Activated T-cell treated with anti-CD3 and anti-CD28 coated beads for 24 hours (primary cell): ENCODE measurements at places on chromosomes 11 and 22.

DNA sequence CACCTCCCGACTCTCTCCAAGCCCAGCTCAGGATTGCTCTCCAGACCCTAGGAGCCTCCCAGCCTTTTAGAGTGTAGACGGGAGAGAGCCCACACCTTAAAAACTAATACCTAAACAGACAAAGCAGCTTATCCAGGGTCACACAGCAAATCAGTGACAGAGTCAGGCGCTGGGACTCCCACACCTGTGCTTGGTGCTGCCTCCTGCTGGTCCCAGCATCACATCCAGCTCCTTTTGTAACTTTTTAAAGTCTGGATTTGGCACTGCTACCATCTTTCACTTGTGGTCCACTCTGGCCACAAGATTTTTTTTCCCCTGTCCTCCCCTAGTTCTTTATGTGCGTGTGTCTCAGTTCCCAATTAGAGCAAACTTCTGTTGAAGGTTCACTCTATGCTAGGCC, 4.7 kb downstream of the ANO1 start:
- DNase-seq, result no peak

DNA sequence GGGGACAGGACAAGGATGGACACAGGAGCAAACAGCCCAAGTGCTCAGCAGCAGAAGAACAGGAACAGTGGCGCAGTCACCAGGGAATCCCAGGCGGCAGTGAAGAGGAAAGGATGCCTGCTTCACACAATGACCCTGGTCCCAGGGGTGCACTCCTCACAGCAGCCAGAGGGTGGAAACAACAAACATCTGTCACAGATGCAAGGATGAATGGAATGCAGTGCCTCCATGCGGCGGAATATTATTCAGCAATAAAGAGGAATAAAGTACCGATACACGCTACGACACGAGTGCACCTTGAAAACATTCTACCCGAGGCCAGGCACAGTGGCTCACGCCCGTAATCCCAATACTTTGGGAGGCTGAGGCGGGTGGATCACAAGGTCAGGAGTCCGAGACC, 12.7 kb downstream of the CSNK1E start:
- DNase-seq, result no peak

- DNase-seq, result no peak
Measured at GRCh38 chr22:47409539-47410275, 647.3 kb downstream of the TBC1D22A start.

GRCh38 chr22:26602127-26602526, 12.2 kb upstream of the TPST2 start:
- DNase-seq, result no peak

DNA sequence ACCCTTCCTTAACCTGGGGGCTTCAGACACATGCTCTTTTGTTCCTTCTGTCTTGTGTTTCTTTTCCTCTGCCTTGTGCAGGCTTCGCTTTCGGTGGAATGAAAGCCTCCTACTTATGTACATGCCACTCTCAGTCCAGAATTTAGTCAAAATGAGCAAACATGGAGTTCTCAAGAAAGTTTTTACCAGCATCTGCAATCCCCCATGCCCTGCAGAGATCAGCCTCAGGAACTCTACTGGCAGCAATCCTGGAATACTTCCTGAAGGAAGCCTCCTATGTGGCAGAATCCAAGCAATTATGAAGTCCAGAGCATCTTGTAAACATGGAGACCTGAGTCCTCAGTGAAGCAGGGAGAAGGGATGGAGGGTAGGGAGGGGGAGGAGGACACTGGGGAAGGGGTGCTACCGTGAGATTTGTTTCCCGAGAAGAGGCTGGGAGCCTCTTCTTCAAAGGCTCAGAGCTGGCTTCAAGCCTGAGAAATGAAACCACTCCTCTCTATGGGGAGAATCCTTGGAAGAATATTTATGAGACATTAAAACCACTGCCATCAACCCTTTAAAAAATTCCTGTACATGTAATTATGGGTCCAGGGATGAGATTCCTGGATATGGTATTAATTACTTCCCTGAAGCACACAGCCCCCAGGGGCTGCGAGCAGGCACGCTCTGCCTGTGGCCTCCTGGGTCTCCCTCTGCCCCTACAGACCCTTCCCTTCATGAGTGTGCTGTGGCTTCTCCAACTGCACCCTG, 58.4 kb downstream of the TENM4 start:
- no peak for DNase-seq

GRCh38 chr22:24156913-24157821, 24.1 kb upstream of the SUSD2 start:
- peak; percentile 68 for DNase-seq

- no peak for DNase-seq
Measured at GRCh38 chr11:95514416-95515110, 275.0 kb downstream of the FAM76B start.
